ENCODE measurements at places on chromosomes 7 and 10. TPM values are rescaled to one million over a fixed set of nuclear protein-coding genes. Genes with fewer than 3 reads are reported as not detected.

DNA sequence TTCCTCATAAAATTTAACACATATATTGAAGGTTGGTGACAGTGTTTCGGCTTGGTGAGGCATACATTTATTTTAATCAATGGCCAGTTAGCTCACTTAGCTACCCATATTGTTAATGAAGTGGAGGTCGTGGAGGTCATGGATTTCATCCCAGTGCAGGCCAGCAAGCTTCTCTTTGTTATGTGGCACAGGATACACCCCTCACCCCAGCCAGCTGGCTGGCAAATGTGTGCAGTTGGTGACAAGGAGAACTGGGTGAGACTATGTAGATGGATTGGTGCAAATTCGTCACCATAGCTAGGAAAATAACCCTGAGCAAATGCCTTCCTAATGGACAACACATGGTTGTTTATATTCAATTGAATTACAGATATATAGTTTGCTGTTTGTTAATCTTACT lies 50.5 kb upstream of the FOXP2 start:
- no peak overlapping the region for H3K4me3 ChIP-seq
- no peak for DNase-seq
- no peak overlapping the region for H3K27ac ChIP-seq
- no peaks in the 10 kb centered on the region for H3K4me1 ChIP-seq

DNA sequence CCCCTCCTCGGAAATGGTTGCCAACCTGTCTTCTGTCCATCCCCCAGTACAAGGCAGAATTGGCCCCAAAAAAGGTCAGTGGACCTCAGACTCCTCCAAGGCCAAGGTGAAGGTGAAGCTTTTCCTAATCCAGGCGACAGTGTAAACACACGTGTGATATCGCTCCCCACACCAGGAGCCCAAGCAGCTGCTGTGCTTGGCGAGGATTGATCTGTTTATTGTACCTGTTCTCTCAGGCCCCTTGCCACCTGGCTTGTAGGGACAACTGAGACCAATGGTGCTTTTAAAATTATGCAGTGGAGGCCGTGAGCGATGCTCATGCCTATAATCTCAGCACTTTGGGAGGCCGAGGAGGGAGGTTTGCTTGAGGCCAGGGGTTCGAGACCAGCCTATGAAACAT lies 66.1 kb upstream of the GTF2IRD1 start:
- H3K27ac ChIP-seq: no peak overlapping the region
- H3K4me1 ChIP-seq: no peaks in the 10 kb centered on the region
- H3K36me3 ChIP-seq: no peaks in the 10 kb centered on the region
- no peak overlapping the region for H3K4me3 ChIP-seq

DNA sequence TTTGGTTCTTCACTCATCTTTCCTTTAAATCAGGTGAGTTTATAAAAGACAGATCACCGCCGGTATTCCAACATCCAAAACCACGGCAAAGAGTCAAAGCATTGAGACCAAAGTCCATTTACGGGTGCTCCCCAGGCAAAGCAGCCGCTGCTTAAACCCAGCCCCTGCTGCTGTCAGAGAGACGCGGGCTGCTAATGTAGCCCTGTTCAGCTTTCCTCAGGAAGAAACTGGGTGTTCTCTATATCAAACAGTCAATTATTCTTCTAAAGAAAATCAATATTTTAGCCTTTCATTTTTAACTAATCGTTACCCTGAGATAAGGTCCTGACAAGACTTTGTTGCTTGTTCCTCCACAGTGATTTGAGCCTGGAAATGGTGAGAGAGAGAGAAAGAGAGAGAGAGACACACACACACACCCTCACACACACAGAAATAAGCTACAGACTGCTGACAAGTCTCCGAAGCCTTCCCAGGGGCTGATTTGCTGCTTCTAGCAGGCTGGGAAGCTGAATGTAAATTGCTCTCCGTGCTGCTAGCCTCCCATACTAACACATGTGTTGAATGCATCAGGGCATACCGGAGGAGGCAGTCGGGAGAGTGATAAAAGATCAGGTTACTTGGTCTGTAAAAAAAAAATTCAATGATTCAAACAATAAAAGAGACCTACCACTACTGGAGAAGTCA lies 183.0 kb upstream of the ANK3 start:
- peak overlapping the region; percentile 20 for H3K4me3 ChIP-seq
- peaks cover 5% of the 10 kb centered on the region for H3K27me3 ChIP-seq
- no peak overlapping the region for H3K27ac ChIP-seq
- no peaks in the 10 kb centered on the region for H3K36me3 ChIP-seq
- peak; percentile 10 for DNase-seq

GRCh38 chr10:90856964-90857634 lies 740 bp downstream of the HTR7 start:
- H3K4me3 ChIP-seq: peak overlapping the region; percentile 66
- H3K27ac ChIP-seq: no peak overlapping the region
- peaks cover 16% of the 10 kb centered on the region for H3K4me1 ChIP-seq

GRCh38 chr7:7869036-7869435 lies 99.6 kb upstream of the GLCCI1 start:
- H3K4me1 ChIP-seq: peaks cover 20% of the 10 kb centered on the region
- H3K4me3 ChIP-seq: no peak overlapping the region
- H3K36me3 ChIP-seq: no peaks in the 10 kb centered on the region
- no peak for DNase-seq

The NACAD gene
- polyA plus RNA-seq: 0.22 TPM
